ENCODE measurements at places on chromosomes 13 and 19. TPM values are rescaled to one million over a fixed set of nuclear protein-coding genes. Genes with fewer than 3 reads are reported as not detected.

The LRRC63 gene
- not detected for total RNA-seq

The C2CD4C gene
- total RNA-seq, result 0.63 TPM

The SBSN gene
- not detected for total RNA-seq

The TMEM86B gene
- 2.1 TPM for total RNA-seq

The PALM gene
- total RNA-seq, result 26.8 TPM

The NTF4 gene
- total RNA-seq, result not detected

The AKAP8 gene
- 21.8 TPM for total RNA-seq

The CASP14 gene
- total RNA-seq, result not detected

The ACTMAP gene
- 7.4 TPM for total RNA-seq

The DACH1 gene
- total RNA-seq, result 3.4 TPM

The PAK4 gene
- total RNA-seq, result 17.0 TPM

The CERS1 gene
- total RNA-seq, result 1.4 TPM

The STXBP2 gene
- total RNA-seq, result 4.5 TPM

The CEACAM7 gene
- total RNA-seq, result 0.16 TPM

The CRLF1 gene
- total RNA-seq, result 20.0 TPM

The RUBCNL gene
- 0.38 TPM for total RNA-seq

The CGB1 gene
- not detected for total RNA-seq

The NCCRP1 gene
- total RNA-seq, result not detected

The ZNF681 gene
- total RNA-seq, result 0.25 TPM

The HIPK4 gene
- not detected for total RNA-seq

The HSD11B1L gene
- total RNA-seq, result 4.5 TPM

The EXOC3L2 gene
- total RNA-seq, result 1.8 TPM

The ERICH6B gene
- total RNA-seq, result not detected

The FGF21 gene
- total RNA-seq, result not detected

The THSD1 gene
- 4.2 TPM for total RNA-seq

The PRR19 gene
- not detected for total RNA-seq

The CATSPERD gene
- not detected for total RNA-seq

The IGFL3 gene
- total RNA-seq, result not detected

The KLK2 gene
- not detected for total RNA-seq

The TUBA3C gene
- not detected for total RNA-seq

The GARIN5A gene
- total RNA-seq, result 1.3 TPM

The ZNF155 gene
- total RNA-seq, result 7.3 TPM

The AMER2 gene
- total RNA-seq, result not detected

The TMEM255B gene
- 7.7 TPM for total RNA-seq

The GPC5 gene
- total RNA-seq, result 1.5 TPM

The KLF1 gene
- total RNA-seq, result not detected

The KLK15 gene
- total RNA-seq, result not detected

The LGALS4 gene
- 0.82 TPM for total RNA-seq

The PPFIA3 gene
- total RNA-seq, result 5.7 TPM

The GAPDHS gene
- not detected for total RNA-seq

The CBLC gene
- not detected for total RNA-seq

The EFNA2 gene
- total RNA-seq, result not detected

The PODNL1 gene
- total RNA-seq, result 1.9 TPM

The HPN gene
- 3.4 TPM for total RNA-seq

The ASPDH gene
- total RNA-seq, result not detected

The LRRC4B gene
- total RNA-seq, result 0.47 TPM

The RASIP1 gene
- total RNA-seq, result 13.9 TPM

The ZNF726 gene
- 0.30 TPM for total RNA-seq

The MLNR gene
- not detected for total RNA-seq

The FOSB gene
- total RNA-seq, result 0.33 TPM

The ACER1 gene
- not detected for total RNA-seq

The NLRP5 gene
- not detected for total RNA-seq

The STOML3 gene
- total RNA-seq, result not detected

The GPR12 gene
- 0.14 TPM for total RNA-seq

The CD33 gene
- total RNA-seq, result 3.0 TPM

The SNRPA gene
- 27.9 TPM for total RNA-seq

The ZNF552 gene
- 3.9 TPM for total RNA-seq

The ZNF772 gene
- total RNA-seq, result 22.6 TPM

The HNRNPA1L2 gene
- total RNA-seq, result 3.2 TPM

All from left ventricle myocardium inferior (tissue), 1 donor.